ENCODE measurements at places on chromosomes 1 and 21.

GRCh38 chr1:160836981-160837557 is 25.6 kb downstream of the CD244 start:
- no peak for DNase-seq

DNA sequence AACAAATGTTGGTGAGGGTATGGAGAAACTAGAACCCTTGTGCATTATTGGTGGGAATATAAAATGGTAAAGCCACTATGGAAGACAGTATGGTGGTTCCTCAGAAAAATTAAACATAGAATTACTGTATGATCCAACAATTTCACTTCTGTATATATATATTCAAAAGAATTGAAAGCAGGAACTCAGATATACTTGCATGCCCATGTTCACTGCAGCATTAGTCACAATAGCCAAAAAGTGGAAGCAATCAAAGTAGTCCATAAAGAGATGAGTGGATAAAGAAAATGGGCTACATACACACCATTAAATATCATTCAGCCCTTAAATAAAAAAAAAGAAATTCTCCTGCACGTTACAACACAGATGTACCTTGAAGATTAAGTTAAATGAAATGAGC is 34.1 kb downstream of the ABL2 start:
- DNase-seq = no peak

DNA sequence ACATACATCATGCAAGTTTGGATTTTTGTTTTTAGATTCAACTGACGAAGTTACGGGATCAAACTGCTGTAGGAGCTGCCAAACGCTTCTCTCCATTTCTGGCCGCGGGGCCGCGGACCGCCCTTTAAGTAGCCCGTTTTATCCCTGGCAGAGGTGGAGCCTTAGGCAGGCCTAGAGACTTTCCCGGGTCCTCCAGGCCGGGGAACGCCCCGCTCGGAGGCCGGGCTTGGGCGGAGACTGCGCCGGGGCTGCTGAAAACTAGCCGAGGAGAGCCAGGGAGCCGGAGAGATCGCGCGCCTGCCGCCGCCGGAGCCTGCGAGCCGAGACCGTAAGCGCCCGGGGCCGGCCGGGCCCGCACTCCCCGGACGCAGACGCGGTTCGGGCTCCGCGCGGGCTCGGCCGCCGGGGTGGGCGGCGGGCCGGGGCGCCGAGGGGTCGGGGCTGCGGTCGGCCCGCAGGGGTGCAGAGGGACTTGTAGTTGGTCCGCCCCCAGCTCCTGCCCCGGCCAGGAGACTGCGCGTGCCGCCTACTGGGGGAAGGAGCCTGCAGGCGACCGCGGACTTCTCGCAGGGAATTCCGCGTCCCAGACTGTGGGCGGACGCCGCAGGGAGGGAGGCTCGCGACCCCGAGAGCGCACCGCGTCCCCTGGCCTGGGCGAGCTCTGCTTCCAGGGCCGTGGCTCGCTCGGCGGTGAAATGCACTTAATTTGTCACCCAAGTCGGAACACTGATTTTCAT is at the start of gene EPHX1:
Gene EPHX1 (plus strand): TSS at position 283 of the 737 bp plus-strand sequence. CDS start 18,606 bp downstream, outside the sequence.
- peak; percentile 87 for DNase-seq

DNA sequence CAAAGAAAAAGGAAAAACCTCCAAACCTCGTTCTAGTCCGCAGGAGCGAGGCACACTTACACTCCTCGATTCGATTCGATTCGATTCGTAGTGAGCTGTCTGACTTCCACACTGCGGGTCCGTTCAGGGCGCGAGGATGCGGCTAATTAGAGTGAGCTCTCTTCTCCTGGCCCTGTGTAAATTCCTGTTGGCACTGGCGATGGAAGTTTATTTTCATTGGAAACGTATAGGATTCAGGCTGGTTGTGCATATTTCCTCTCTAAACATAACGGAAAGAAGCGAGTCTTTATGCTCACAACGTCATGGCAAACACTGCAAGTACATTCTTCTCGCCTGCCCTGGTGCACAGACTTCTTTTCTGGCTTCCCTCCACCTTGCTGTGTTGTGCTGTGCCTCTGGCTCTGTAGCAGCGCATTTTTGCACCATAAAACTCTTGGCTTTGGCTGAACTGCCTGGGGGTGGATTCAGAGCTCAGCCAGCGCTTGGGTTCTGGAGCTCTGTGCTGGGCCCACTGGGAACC is 2.7 kb downstream of the HUNK start:
- no peak for DNase-seq

DNA sequence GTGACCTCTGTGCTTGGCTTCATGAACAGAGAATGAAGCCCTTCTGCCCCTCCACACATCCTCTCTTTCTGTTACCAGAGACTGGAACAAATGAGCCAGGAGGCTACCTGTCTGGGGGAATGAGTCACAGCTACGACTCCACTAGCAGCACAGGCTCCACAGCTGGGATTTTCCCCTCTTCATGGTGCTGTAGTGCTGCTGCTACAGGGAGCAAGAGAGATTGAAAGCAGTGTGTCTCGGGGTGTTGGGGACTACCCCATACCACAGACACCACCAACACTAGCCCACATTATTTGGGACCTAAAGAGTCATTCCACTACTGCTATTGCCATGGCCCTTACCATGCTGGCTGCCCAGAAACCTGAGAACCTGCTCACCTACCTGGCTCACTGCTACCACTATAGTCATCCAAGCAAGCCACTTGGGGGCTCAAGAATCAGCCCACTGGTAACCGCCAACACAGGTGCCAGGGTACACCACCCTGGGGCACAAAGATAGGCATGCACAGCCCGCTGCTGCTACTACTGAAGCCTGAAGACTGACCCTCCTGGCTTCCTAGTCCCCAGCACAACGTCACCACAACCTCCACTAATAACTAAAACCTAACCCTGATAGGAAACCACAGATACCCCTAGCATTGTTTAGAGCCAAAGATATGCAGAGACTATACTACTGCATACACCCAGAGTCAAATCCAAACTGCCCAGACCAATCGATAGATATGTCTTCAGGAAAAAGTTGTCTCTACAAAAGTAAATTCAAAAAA is 17.7 kb downstream of the CD1E start:
- DNase-seq = no peak

DNA sequence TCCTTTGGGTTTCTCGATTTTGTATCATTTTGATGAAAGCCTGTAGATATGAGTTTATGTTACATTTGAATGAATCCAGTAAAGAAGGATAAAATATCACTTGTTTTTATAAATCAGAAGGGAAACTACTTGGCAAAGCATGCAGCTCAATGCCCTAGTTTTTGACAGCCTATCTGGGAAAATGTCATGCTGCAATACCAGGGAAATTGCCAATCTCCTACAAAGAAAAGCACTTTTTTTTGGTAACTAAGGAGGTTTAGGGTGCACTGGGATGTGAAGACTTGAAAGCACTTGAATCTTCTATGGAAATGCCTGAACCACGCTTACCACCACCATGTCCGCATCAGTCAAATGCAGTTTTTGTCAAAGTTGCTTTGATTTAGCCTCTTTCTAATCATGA is 446.9 kb upstream of the LRRC7 start:
- no peak for DNase-seq

DNA sequence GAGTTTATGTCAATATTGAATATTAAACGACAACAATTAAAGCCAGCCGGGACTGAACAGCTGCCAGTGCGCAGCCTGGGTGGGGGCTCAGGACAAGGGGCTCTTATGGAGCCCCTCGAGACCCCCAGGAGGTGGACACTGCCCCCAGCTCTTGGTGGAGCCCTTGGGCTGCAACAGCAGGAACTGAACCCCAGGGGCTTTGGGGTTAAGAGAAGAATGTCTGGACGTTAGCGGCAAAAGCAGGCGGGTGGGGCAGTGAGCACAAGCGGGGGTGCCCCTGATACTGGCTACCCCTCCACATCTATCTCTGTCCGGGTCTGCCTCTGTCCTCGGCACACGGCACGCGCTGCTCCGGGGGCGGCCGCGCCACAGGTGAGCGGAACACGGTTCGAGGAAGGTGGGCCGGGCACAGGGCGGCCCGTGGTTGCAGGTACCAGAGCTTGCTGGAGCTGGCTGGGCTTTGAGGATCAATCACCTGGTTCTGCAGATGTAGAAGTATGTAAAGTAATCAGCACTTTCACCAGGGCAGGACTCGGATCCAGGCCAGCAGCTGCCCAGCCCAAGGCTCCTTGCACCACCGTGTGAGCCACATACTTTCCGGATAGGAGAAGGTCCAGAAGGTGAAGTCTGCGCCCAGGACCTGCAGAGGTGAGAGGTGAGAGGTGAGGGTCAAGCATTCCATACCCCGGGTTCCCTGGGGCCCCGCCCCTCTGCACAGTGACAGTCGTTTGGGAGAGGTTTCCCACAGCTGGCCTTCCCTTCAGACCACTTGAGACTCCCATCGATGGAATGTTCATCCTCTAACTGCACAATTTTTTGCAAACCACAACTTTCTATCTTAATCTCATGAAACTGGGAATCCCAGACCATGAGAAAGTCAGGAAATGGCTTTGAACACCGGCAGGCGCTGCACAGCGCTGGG is 12.4 kb upstream of the POFUT2 start:
- DNase-seq = no peak

- DNase-seq = no peak
These were observed 214.9 kb downstream of the FGGY start for GRCh38 chr1:59511476-59512465.

GRCh38 chr1:113021430-113022085 is 51.4 kb upstream of the LRIG2 start:
- DNase-seq = no peak

- DNase-seq = no peak
These were observed 4.4 kb upstream of the SLC37A1 start for GRCh38 chr21:42509244-42509643.

DNA sequence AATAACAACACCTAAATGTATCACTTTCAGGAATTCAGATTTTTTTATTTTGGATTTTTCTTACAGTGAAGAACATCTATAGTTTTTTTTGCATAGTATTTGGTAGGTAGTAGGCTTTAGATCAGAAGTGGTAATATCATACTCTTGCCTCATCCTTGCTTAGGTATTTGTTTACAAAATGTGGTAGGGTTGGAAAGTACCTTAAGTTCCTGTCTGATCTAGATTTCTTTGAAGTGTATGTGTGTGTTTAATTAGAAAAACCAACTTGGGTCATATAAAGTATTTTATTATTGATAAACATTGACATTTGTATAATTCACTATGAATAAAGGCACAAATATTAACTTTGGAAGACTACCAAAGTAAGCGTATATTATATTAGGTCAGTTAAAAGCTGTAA is 85.3 kb upstream of the GPR88 start:
- DNase-seq = no peak

- DNase-seq = no peak
These were observed 65.6 kb upstream of the KCTD3 start for GRCh38 chr1:215501496-215501895.

DNA sequence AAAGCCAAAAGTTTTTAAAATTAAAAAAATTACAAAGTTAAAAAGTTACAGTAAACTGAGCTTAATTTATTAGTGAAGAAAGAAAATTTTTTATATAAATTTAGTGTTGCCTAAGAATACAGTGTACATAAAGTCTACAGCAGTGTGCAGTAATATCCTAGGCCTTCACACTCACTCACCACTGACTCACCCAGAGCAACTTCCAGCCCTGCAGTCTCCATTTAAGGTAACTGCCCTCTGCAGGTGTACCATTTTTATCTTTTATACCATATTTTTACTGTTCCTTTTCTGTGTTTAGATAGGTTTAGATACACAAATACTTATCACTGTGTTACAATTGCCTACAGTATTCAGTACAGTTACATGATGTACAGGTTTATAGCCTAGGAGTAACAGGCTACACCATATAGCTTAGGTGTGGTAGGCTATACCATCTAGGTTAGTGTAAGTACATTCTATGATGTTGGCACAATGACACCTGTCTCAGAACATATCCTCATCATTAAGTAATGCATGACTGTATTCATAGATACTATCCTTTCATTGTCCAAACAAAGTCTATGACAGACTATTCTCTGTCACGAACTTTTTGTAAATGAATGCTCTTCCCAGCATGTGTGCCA is 78.6 kb upstream of the PBX1 start:
- no peak for DNase-seq

- DNase-seq = no peak
These were observed 34.0 kb upstream of the SSX2IP start for GRCh38 chr1:84724128-84724860.

DNA sequence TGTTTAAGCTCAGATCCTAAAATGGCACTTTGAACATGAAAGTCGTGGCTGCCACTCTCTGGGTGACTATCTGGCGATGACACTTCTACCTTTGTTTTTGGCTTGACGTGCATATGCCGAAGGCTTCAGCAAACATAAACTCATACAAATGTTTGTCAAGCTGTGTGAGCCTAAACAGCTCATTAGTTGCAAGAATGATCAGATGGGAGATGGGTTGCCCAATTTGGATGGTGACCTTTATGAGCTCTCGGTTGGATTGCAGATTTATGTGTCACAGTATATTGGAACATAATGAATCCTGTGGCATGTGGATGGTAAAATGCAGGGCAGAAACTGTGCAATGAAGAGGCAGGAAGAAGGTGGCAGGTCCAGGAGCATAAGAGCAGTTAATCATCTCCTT is 229.3 kb downstream of the DISC1 start:
- no peak for DNase-seq

GRCh38 chr21:46111857-46112724 is 14.2 kb downstream of the COL6A2 start:
- DNase-seq = no peak

- DNase-seq = peak; percentile 77
These were observed 18.1 kb upstream of the SLC44A3 start for GRCh38 chr1:94801919-94802546.

DNA sequence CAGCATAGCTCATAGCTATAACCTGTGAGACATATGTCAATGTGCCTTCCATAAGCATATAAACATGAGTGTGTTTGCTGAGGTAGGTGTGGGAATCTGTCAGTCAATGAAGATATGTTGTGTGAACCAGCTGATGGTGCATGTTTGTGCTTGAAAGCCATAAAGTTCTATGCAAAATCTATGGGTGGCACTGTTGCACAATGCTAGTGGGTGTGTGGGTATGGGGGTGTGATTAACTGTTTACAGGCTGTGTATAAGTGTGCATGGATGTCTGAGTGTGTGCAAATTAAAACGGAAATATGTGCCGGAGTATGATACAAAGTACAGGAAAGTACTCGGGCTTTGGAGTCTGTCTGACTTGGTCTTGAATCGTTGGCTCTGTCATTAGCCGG is 1.0 kb upstream of the ATP2B4 start:
- peak; percentile 52 for DNase-seq

GRCh38 chr1:201119206-201120197 is 7.3 kb upstream of the CACNA1S start:
- DNase-seq = peak; percentile 36

DNA sequence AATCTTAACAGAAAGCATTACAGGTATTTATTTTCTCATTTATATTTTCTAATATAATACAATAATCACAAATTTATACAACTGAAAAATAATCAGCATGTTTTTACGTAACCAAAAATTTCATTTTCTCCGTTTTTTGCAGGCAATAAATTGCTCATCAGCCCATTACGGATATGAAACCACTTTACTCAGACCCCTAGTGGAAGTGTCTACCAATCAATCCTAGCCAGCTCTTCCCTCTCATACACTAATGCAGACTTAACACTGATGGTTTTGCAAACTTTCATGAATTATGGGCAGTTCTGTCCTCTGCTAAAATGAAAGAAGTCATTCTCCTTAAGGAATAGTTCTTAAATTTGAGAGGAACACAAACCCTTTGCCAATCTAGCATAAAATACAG is 124.7 kb downstream of the EIF4G3 start:
- no peak for DNase-seq
